ENCODE measurements at places on chromosomes 7 and 10. TPM values are rescaled to one million over a fixed set of nuclear protein-coding genes. Genes with fewer than 3 reads are reported as not detected.
A peak's percentile ranks its signal among the peaks of the same experiment; 100 is the strongest.

GRCh38 chr7:371119-371778, 81.3 kb downstream of the FOXL3 start:
- H3K27me3 ChIP-seq, result no peaks in the 10 kb centered on the region
- no peak for DNase-seq
- peaks cover 13% of the 10 kb centered on the region for H3K4me1 ChIP-seq
- no peak overlapping the region for H3K4me3 ChIP-seq

DNA sequence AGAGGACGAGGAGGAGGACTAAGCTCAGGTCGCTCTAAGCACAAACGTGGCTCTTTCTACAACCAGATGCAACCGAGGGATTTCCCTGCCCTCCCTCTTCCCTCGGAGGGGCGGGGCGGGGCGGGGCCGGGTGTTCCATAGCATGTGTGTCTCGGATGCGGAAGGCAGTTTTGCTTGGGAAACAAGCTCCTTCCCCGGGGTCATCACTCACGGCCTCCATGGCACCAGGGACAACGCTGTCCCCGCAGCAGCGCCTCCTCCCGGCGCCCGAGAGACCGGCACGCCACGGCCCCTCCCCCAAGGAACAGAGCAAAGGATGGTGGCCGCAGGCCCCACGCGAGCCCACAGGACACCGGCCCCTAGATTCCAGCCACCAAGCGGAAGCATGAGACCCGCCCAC, 110.5 kb downstream of the PAXIP1 start:
- H3K4me1 ChIP-seq, result no peaks in the 10 kb centered on the region
- H3K36me3 ChIP-seq, result no peaks in the 10 kb centered on the region
- H3K27me3 ChIP-seq, result no peaks in the 10 kb centered on the region
- no peak overlapping the region for H3K27ac ChIP-seq
- H3K4me3 ChIP-seq, result no peak overlapping the region

DNA sequence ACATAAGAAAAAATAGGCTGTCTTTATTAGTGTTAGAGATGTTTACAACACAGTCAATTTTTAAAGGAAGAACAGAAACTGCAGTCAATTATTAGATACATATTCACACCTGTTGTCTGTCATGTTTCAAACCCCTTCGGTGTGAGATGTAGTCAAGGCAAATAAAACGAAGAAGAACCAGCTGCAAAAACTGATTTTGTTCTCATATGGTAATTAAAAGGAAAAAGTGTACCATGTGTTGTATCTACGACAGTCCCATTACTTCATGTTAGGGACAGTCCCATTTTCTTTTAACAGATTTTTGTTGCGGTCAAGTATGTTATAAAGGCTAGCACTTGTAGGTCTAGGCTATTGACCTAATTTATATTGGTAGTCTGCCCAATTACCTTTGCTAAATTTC, 149.4 kb downstream of the LRRN3 start:
- H3K4me3 ChIP-seq, result no peak overlapping the region
- H3K4me1 ChIP-seq, result no peaks in the 10 kb centered on the region
- DNase-seq, result no peak
- no peak overlapping the region for H3K27ac ChIP-seq
- H3K36me3 ChIP-seq, result no peaks in the 10 kb centered on the region

DNA sequence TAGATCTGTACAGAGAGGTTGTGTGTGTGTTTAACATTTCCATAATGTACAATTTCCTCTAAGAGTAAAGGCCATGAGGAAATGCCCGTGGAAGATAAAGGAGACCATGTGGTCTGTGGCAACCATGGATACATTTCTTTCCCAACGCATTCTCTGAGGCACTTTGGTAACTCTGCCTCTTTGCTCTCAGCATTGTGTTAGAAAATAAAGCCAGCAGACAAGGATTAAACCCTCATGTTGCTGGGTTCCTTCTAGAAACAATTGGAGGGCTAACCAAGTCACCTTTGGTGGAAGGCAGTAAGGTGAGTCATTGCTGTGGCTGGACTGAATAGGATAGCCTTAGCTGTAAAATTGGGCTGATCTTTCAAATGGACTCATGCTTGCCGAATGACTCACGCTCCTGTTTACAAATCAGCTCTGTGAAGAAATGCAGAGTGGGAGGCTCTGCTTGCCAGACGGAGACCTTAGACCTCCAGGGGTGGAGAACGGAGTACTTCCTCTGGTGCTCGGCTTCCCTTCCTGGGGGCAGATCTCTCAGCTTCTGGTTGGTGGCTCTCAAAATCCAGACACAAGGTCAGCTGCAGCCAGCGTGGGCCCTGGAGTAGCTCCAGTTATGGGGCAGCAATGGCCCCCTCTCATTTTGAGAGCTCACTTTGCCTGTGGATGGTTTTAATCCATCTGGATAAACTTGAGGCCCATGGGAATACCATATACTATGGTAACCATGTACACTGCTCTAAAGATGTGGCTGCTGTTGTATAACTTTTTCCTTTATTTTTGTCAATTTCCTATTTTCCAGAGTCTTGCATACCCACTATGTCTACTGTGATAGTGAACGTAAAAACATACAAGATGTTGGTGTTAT, 137.3 kb downstream of the TCF7L2 start:
- H3K27ac ChIP-seq, result peak overlapping the region; percentile 75
- peaks cover 2% of the 10 kb centered on the region for H3K36me3 ChIP-seq
- DNase-seq, result no peak
- H3K4me1 ChIP-seq, result no peaks in the 10 kb centered on the region
- H3K27me3 ChIP-seq, result no peaks in the 10 kb centered on the region

Gene CHAT
- not detected for polyA plus RNA-seq

- H3K27ac ChIP-seq, result peak overlapping the region; percentile 72
- H3K36me3 ChIP-seq, result no peaks in the 10 kb centered on the region
- peak; percentile 40 for DNase-seq
- no peak overlapping the region for H3K4me3 ChIP-seq
- H3K27me3 ChIP-seq, result no peaks in the 10 kb centered on the region
Observed at GRCh38 chr7:149872419-149873073, 1.2 kb upstream of the ATP6V0E2 start.

Gene ACTL6B
- not detected for polyA plus RNA-seq

- H3K4me3 ChIP-seq, result no peak overlapping the region
- H3K4me1 ChIP-seq, result peaks cover 6% of the 10 kb centered on the region
- no peaks in the 10 kb centered on the region for H3K27me3 ChIP-seq
- H3K36me3 ChIP-seq, result no peaks in the 10 kb centered on the region
- H3K27ac ChIP-seq, result no peak overlapping the region
- no peak for DNase-seq
Observed at GRCh38 chr10:18260310-18260922, 120.2 kb downstream of the CACNB2 start.

Gene SCART1
- polyA plus RNA-seq, result 0.35 TPM

DNA sequence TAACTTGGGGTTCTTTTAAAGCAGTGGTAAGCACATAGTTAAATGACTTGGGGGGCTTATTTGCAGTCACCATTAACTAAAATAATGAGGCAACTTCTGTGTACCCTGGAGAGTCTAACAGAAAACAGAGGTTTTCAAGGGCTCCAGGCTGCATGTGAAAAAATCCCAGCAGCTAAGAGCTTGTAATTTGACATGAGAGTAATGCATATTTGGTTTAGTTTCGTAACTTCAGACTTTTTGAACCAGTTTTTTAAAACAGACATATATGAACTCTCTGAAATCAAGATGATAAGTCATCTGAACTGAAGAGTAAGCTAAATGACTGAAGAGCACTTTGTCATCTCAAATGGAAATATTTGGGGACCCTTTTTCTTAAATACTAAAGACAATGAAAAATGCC, 40.2 kb upstream of the IFRD1 start:
- no peaks in the 10 kb centered on the region for H3K36me3 ChIP-seq
- no peaks in the 10 kb centered on the region for H3K4me1 ChIP-seq
- H3K4me3 ChIP-seq, result no peak overlapping the region
- no peak overlapping the region for H3K27ac ChIP-seq

Gene ZNF503
- 5.2 TPM for polyA plus RNA-seq

Gene ZNF804B
- polyA plus RNA-seq, result not detected

Measured in liver (tissue), 10 donors.